ENCODE measurements at places on chromosomes 16 and 17. TPM values are rescaled to one million over a fixed set of nuclear protein-coding genes. Genes with fewer than 3 reads are reported as not detected.

Gene LITAFD
- not detected for total RNA-seq

Gene RASD1
- total RNA-seq = 50.1 TPM

DNA sequence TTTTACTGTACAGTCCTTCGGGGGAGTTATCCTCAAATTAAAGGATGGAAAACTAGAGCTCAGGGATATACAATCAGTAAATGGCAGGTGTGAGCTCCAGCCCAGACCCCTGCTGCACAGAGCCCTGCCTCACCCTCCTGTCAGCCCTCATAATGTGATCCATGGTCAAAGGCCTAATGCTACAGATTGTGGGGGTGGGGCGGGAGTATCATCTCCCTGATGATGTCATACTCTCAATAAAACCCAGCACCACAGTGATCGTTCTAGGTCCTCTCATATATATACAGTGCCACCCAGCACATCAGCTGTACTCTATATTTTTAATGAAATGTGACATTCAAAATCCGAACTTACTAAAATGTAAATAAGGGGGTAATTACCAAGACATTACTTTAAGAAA is 61.5 kb downstream of the SLC39A11 start:
- DNase-seq = no peak

DNA sequence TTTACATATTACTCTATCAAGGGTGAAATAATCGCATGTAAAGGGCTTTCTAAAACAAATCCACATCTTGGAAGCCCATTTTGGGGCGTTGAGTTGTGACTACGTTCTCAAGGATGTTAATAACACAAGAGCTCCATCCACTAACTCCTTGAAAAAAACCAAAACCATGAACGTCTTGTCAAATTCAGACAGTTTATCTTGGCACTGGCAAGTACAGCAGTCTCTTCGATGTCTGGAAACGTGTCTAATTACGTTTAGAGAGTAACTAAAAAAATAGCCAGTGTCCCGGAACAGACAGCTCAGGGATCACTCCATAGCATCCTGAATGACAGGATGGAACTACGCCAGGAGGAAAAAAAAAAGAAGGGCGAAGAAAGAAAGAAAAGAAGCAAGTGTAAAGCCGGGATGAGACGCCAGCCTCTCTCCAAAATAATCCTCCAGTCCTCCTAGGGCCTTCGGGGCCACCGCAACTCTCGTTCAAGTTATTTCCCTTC is 954 bp downstream of the MYO1D start:
- DNase-seq = no peak

DNA sequence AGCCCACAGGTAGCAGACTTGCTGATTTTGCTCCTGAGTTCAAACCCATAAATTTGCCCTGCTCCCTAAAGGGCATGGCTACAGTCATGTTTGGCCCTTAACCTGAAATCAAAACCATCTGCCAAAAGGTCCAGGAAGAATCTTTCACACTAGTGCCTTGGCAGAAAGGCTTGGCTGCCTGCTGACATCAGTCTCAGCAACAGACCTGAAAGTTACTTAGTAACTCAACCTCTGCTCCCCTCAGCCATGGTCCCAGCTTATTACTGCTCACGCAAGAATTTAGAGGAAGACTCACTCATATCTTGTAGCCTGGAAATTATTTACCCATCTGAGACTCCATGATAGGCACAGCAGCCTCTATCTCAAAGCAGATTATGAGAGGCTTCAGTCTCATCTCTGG is 98.0 kb upstream of the KIF2B start:
- no peak for DNase-seq

GRCh38 chr16:7422036-7422888 is 89.6 kb downstream of the RBFOX1 start:
- DNase-seq = no peak

Gene CRHR1
- not detected for total RNA-seq

DNA sequence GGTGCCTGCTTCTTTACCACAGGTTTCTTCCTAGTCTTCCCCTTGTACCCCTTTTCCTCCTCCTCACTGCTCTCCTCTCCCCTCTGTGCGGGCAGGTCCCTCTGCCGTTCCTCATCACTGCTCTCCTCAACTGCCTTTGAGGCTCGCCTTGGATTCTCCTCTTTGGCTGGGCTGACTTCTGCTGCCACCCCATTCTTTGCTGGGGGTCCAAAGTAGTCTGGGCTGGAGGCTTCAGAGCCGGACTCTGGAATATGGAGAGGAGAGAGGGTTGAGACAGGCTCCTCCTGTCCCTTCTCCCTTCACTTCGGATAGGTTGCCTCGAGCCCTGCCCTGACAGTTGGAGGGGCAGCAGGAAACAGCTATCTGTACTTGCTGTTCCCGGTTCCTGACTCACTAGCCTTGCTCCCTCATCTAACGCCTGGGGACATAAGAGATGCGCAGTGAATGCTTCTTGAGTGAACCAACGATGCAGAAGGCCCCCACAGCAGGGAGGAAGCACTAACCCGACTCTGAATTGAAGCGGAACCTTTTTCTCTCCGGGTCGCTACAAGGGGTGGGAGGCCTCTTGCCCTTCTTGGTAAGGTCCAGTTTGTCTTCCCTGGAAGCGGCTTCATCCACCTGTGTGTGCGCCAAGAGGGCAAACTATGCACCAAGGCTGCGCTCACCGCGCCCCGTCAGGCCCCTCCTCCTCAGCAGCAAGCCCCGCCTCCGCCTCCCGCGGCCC is 655 bp downstream of the HIRIP3 start:
- peak; percentile 66 for DNase-seq

GRCh38 chr17:63704259-63704576 is 4.3 kb upstream of the LIMD2 start:
- DNase-seq = no peak

DNA sequence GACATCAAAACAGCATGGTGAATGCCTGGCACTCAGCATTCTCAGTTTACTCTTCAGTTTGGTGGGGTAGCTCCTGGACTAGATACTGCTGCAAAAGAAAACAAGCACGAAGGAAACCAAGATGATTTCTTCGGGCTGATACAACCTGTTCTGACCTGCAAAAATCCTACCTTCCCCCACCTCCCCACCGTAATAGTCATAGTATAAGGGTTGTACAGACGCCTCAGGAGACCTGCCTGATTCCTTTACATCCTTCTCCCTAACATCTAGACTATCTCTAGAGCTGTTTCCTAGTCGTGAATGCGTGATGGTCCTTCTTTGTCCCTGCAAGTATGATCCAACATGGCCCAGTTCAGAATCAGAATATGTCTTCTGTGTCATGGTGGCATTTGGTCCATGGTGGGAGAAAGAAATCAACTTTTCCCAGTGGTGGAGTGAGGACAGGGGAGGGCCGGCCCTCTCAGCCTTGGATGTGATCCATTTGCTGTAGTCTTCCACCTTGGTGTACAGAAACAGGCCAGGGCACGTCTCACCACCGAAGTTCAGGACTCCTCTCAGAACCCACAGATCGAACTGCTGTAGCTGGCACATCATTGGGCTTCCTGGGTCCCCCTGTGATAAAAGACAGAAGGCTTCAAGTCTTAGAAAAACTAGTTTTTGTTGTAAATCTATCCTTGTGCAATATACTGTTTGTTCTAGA is 14.5 kb downstream of the PRSS54 start:
- no peak for DNase-seq

- peak; percentile 67 for DNase-seq
These were observed 832 bp upstream of the SRRM2 start for GRCh38 chr16:2751577-2752034.

Gene WNT9B
- total RNA-seq = 0.57 TPM

DNA sequence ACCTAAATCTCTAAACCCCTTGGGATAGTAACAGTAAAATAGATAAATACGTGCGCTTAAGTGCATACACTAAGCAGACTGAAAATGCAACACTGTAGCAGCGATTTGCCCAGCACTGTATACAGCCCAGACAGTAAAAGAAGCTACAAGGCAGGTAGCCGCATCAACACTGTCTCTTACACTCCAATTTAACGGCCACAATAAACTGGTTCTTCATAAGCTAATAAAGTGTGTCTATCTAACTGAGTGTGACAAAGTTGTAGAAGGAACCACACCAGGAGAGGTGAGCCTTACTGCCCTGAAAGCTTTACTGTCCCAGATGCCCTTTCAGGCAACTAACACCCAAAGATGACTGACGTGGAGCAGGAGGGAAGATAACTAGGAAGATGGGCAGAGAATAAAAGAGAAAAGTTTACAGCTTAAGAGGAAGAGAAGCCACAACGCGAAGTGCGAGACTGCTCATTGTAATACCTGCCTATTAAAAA is 847 bp downstream of the ZDHHC7 start:
- DNase-seq = no peak

GRCh38 chr16:14668556-14669223 is 25.4 kb downstream of the PLA2G10 start:
- no peak for DNase-seq

GRCh38 chr16:22192261-22193062 is 13.6 kb upstream of the EEF2K start:
- DNase-seq = peak; percentile 94

DNA sequence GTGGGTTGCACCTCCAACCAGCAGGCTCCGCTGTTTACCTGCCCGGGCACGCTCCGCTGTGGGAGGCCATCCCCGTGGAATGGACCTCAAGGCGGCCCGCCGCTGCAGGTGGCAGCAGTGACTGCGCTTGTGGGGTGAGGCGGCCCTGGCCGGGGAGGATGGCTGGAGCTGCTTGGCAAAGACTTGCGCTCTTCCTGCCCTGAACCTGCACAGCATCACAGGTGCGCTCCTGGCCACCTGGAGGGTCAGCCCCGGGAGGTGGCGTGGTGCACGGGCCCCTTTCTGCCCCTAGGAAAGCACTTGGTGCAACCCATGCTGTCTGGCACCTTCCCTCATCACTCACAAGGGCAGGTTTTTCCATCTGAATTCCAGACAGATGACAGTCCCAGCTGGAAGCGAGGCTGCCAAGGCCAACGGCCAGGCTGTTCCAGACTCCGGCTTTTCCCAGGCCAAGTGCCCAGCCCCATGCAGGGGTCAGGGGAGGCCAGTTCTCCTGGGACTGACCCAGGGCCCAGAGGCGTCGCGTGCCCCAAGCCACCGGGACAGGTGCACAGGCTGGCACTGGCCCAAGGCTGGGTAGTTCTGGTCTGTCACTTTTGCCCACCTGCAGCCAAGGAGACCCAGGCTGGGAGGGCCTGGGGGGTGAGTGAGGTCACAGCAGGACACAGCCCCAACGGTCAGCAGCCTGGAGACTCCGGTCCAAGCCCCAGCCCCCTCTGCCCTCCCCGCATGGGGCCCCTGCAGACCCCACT is 13.3 kb downstream of the UTS2R start:
- DNase-seq = peak; percentile 79

DNA sequence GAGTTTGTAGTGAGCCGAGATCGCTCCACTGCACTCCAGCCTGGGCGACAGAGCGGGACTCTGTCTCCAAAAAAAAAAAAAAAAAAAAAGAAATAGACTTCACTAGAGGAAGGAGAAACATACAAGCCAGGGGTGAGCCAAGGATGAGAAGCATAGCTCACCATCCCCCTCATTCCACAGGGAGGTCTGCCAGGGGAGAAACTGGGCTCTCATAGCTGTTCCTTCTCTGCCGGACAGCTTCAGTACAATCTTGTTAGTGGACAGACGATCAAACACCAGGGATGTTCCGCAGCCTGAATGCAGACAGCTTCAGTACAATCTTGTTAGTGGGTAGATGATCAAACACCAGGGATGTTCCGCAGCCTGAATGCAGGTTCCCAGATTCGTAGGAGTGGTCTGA is 509.6 kb downstream of the CDH13 start:
- no peak for DNase-seq

GRCh38 chr16:87581857-87582215 is 20.5 kb upstream of the JPH3 start:
- peak; percentile 89 for DNase-seq

DNA sequence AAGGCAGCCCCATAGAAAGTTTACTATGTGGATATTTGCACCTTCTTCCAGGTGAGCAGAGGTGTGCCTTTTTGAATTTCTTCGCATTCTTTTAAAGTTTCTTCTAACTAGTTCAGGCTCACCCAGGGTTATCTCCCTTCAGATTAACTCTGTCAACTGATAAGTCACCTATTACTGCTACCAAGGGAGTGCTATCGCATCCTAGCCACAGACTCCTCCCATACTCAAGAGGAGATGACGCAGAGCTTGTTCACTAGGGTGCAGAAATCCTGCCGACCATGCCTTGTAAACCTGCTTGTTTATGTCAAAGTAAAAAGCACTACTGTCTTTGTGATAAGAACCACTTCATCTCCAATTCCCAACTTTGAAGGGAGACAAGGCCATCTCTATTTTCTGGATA is 390.1 kb downstream of the RBFOX1 start:
- DNase-seq = no peak

DNA sequence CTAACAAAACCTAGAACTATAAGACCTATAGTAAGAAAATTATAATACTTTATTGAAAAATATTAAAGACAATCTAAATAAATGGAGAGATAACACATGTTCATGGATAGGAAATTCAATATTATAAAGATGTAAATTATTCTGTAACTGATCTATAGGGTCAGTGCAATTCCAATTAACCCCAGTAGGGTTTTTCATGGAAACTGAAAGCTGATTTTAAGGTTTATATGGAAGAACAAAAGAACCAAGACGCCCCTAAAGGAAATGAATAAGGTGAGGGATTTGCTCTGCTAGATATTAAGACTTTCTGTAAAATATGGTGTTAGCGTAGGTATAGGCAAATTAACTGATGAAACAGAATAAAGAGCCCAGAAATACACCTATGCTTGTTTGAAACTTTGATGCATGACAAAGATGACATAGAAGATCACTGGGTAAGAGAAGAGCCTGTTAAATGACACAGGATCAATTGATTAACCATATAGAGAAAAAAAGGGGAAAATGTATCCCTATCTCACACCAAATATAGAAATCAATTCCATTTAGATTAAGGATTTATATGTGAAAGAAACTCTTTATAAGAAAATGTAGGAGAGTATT is 3.0 kb downstream of the ICAM2 start:
- DNase-seq = no peak

Gene MYH13
- not detected for total RNA-seq

DNA sequence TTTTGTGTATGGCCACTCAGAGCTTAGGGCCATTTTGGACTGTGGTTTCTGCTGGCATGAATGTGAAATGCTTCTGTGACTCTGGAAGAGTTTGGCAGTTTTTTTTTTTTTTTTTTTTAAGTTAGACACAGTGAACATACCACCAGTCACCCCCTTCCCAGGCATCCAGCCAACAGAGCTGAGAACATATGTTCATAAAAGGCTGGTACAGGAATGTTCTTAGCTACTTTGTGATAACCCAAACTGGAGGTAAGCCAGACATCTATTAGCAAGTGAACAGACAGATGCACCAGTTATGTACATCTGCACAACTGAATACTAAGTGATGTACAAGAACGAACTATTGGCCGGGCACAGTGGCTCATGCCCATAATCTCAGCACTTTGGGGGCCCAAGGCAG is 92.7 kb downstream of the ABCC1 start:
- DNase-seq = no peak

Gene OTOA
- 0.21 TPM for total RNA-seq

Gene NXPH3
- total RNA-seq = 87.5 TPM

DNA sequence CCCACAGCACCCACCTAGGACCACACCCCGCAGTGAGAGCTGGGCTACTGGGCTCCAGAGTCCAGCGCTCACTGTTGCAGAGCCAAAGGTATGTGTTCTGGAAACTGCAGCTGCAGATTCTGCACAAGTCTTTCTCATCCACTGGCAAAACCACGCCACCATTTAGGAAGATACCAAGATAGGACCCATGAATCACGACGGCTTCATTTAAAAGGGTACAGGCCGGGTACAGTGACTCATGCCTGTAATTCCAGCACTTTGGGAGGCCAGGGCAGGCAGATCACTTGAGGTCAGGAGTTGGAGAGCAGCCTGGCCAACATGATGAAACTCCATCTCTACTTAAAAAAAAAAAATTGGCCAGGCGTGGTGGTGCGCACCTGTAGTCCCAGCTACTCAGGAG is 18.8 kb downstream of the FOXF1 start:
- peak; percentile 28 for DNase-seq
